Activated CD8-positive, alpha-beta memory T cell treated with anti-CD3 and anti-CD28 coated beads, Interleukin-2, amount 10 ng/mL, durations not matched to agents 7 days and 5 days (primary cell): ENCODE measurements at places on chromosomes 7 and 10. TPM values are rescaled to one million over a fixed set of nuclear protein-coding genes. Genes with fewer than 3 reads are reported as not detected.

- no peak for DNase-seq
- peaks cover 49% of the 10 kb centered on the region for H3K36me3 ChIP-seq
These were observed 45.3 kb downstream of the STARD3NL start for GRCh38 chr7:38223306-38223705.

DNA sequence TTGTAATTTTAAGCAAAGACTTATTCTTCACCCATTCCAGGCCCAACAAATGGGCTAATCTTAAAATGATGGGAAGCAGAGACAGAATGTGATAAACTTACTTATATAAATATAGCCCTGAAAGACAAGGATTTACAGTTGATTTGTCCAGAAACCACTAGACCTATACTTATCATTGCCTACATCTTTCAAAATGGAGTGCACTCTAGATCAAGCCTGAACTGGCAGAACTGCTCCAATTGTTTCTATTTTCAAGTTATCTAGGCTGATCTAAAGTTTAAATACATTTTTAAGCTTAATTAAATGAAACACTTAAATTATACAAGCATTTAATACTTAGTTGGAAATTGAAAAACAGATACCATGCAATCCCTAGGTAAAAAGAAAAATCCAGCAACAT, 24.9 kb upstream of the PALS2 start:
- no peak overlapping the region for H3K4me3 ChIP-seq
- DNase-seq: no peak
- H3K4me1 ChIP-seq: no peaks in the 10 kb centered on the region

DNA sequence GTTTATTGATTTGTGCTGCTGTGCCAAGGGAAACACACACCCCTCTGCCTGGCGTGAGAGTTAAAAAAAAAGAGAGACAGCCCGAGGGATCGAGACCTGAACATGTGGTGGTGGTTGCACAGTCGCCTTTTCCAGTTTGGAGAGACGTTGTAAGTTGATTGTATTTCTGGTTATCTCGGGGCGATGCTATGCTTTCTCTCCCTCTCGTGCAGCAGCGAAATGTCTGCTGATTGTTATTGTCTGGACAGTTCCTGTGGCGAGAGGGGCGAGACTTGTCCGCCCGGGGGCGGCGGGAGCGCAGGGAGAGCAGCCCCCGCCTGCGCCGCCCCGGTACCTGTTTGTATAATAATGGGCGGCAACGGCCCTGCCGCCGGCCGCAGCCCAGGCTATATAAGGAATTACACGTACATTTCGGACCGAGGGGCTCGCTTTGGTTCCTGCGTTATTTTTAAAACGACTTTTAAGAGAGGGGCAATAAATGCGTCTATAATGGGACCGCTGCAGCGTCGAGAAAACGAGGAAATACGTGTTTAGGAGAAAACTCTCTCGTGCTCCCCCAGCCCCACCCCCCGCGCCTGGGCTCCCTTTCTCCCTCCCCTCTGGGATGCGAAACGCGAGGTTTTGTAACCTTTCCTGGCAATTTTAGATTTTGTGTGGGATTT, 1.7 kb downstream of the ZEB1 start:
- H3K36me3 ChIP-seq: peaks cover 5% of the 10 kb centered on the region
- peaks cover 39% of the 10 kb centered on the region for H3K4me1 ChIP-seq
- peak; percentile 57 for DNase-seq
- peak overlapping the region; percentile 94 for H3K4me3 ChIP-seq
- peak overlapping the region; percentile 93 for H3K27ac ChIP-seq

DNA sequence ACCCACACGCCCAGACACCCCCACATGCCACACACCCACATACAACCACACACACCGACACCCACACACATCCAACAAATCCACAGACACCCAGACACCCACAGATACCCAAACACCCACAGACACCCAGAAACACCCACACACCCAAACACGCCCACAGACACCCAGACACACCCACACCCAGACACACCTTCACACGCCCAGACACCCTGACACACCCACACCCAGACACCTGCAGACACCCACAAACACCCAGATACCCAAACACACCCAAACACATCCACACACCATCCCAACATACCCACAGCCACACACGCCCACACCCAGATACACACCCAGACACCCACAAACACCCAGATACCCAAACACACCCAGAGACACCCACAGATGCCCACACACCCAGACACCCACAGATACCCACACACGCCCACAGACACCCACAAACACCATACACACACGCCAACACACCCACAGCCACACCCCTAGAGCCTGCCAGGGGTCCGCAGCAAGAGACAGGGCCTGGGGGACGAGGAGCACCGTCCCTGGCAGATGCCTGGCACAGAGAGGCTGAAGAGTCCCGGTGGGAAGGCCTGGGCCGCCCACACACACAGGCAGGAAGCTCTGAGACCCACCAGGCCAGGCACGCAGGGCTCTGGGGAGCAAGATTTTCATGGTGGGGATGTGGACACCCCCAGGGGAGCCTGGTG, 28.5 kb downstream of the CYP2W1 start:
- H3K27ac ChIP-seq: peak overlapping the region; percentile 67
- no peaks in the 10 kb centered on the region for H3K27me3 ChIP-seq
- no peak for DNase-seq
- H3K4me3 ChIP-seq: no peak overlapping the region

DNA sequence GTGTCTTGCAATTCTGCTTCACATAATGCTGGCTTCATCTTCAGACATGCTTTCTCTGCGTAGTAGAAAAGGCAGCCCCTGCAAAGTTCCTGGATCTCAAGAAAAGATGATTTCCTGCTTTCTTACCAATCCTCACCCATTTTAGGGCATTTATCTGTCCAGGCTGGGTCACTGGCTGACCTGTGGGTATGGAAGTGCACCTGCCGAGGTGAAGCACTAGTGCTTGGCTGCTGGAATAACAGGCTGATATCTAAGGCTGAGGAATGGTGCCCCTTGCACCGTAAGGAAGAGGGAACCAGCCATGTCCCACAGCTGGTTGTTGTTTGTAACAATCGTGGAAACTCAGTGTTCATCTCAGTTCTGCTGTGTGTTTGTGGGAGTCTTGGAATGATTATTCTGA, 138.0 kb upstream of the KLF6 start:
- no peak overlapping the region for H3K27ac ChIP-seq
- no peaks in the 10 kb centered on the region for H3K27me3 ChIP-seq
- DNase-seq: no peak

GRCh38 chr7:144987686-144988085, 151.8 kb upstream of the TPK1 start:
- H3K27ac ChIP-seq: no peak overlapping the region
- DNase-seq: no peak
- no peak overlapping the region for H3K4me3 ChIP-seq

- no peak overlapping the region for H3K4me3 ChIP-seq
- DNase-seq: no peak
- H3K4me1 ChIP-seq: no peaks in the 10 kb centered on the region
- H3K27me3 ChIP-seq: peaks cover 4% of the 10 kb centered on the region
These were observed 18.7 kb downstream of the FAM25A start for GRCh38 chr10:87038786-87039185.

DNA sequence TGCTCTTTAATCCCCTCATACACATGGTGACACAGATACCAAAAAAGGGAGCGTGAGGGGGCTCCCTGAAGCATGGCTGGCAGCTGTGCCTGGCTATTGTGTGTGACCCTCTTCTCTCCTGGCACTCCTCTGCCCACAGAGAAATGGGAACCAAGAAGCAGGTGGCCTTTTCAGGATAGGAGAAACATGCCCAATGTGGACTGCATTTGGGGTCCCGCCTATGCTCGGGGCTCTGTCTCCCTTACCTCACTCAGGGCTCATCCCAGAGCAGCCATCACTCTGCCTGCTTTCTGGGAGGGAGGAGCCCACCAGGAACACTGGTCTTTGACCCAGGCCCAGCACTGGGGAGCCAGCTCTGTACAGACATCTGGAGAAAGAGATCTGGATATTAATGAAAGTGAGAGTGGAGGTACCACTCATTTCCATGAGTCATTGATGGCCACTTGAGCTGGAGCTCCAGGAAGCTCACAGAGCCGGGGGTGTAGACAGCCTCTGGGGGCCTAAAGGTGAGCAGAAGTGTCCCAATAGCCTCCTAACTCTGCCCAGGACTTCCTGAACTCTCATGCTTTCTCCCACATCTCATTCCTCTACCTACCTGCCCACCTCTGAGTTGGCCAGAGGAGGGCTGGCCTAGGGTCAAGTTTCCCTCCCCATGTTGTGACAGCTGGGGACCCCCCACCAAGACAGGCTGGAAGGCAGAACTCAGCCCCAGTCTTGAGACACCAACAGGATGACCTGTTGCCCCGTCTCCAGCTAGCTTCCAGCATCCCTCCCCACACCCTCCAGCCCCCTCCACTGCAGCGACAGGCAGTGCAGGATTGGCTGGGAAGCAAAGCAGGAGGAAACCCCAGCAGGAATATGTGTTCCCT, 42.6 kb downstream of the DRGX start:
- peaks cover 8% of the 10 kb centered on the region for H3K27me3 ChIP-seq
- DNase-seq: peak; percentile 28
- H3K27ac ChIP-seq: no peak overlapping the region
- H3K36me3 ChIP-seq: no peaks in the 10 kb centered on the region

NEUROG3 gene
- not detected for total RNA-seq
